Stimulated activated memory B cell treated with anti-CD40 and anti-IgM and Interleukin-4, amounts not matched to agents 10 μg/mL and 1 μg/mL and 100 μg/mL, for 72 hours (primary cell): ENCODE measurements at places on chromosomes 1 and 21.

DNA sequence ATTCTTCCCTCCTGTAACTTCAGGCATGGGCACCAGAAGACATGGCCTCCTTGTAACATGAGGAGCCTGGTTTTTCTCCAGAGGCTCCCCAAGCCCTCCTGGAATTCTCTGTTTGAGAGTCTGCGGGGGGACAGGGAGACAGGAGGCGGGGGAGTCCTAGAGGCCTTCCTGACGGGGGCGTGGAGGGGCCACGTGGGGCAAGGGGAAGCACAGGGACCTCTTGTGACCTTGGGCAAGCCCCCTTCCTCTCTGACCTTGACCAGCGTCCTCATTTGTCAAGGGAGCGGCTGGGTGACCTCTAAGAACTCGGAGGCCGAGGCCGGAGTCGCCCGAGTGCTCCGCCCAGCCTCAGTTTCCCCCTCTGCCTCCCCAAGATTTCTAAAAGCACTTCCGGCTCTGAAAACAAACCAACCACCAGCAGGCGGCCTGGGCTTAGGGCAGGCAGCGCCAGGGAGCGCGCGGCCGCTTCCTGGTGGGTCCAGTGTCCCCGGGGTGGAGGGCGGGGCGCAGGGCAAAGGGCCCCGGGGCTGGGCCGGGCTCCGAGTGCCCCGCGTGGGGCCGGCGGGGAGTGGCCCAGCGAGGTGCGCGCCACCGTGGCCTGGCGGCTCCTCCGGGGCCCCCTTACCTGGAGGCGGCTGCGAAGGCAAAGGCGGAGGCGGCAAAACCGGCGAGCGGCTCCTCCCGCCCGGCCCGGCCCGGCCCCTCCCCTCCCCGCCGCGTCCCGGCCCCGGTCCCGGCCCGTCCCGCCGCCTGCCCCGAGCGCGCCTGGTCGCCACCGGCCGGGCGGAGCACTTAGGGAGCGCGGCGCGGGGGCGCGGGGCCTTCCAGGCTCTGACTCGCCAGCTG is at the start of gene TMCO4:
Gene TMCO4, minus strand, starts transcription at position 687 of the 846 bp plus-strand sequence. CDS start 19,158 bp downstream, outside the sequence.
- H3K27ac ChIP-seq = peak within 1 kb of the TSS; percentile 96
- H3K4me3 ChIP-seq = peak within 1 kb of the TSS; percentile 90
- H3K36me3 ChIP-seq = peaks cover 23% of the 10 kb centered on the region

- no peak overlapping the region for H3K4me3 ChIP-seq
- no peaks in the 10 kb centered on the region for H3K36me3 ChIP-seq
- ATAC-seq = no peak
- H3K27ac ChIP-seq = no peak overlapping the region
Observed at GRCh38 chr1:6930732-6931300, 145.6 kb downstream of the CAMTA1 start.

GRCh38 chr21:45041351-45041805 is 33.0 kb upstream of the ADARB1 start:
- H3K4me3 ChIP-seq = no peak overlapping the region
- ATAC-seq = no peak
- peaks cover 53% of the 10 kb centered on the region for H3K27me3 ChIP-seq

DNA sequence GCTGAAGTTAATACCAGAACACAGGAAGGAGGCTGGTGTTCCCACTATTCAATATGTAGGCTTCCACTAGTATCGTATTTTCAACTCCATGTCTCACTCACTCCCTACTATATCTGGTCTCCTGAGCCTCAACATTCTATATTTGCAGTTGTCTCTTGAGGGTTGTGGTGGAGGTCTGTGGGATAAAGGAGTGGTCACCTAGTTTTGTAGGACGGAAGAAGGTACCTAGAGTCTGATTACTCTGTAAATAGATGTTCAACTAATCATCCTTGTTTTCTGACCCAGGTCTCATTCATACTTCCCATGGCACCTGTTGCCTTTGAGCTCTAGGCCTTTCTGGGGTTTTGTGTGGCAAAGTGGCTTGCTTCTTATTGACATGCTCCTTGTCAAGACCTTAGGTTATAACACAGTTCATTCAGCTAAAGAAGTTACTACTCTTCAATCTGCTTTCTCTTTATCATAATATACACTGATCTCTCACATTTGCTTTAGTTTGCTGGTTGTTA is 18.1 kb downstream of the IFT25 start:
- H3K27ac ChIP-seq = no peak overlapping the region
- no peaks in the 10 kb centered on the region for H3K4me1 ChIP-seq
- ATAC-seq = no peak
- H3K36me3 ChIP-seq = peaks cover 51% of the 10 kb centered on the region

DNA sequence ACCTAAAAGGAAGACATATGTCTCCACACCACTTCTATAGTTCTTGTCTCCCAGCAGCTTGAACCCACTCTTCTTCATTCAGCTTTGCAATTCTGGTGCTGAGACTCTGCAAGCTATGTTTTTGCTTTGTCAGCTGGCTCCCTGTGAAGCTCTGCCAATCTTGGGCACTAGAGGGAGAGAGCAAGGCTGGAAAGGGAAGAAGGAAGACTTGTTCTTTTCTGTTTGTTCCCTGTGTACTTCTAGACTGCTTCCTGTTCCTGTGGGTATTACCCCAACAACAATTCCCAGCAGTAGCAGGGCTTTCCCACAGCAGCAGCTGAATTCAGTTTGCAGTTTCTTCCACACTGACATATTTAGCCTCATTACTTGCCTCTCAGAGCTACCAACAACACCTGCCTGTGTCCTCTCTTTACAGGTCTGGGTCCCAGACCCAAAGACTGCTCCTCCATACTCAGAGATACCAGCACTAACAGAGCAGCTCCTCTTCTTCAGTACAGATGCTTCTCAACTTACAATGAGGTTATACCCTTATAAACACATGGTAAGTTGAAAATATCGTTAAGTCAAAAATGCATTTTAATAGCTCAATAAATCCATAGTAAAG is 275.2 kb upstream of the NEGR1 start:
- no peak overlapping the region for H3K27ac ChIP-seq
- no peak overlapping the region for H3K4me3 ChIP-seq
- H3K4me1 ChIP-seq = no peaks in the 10 kb centered on the region
- no peak for ATAC-seq
- H3K36me3 ChIP-seq = no peaks in the 10 kb centered on the region
- no peaks in the 10 kb centered on the region for H3K27me3 ChIP-seq

DNA sequence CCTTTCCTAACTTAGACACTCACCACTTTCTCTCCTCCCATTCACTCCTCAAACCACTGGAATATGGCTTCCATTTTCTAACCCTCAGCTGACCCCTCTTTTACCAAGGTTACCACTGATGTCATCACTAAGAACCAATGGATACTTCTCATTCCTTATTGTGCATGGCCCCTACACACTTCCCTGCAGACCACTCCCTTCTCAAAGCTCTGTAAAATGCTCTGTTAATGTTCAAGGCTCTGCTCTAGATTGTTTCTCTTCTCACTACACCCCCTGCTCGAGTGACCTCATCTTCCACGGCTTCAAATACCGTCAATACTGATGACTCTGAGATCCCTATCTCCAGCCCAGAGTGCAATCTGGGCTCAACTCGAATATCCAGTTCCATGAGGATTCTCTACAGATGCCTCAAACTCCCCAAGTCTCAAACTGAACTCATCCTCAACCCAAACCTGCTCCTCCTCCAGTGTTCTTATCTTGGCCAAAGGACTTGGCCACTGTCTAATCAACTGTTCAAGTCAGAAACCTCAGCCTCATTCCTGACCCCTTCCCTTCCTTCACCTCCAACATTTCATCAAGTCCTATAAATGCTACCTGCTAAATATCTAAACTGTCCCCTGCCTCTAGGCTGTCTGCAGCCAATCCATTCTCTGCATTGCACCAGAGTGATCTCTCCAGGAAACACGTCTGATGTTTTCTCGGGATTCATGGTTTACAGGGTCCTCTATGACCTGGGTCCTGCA is 41.3 kb upstream of the BMP8B start:
- ATAC-seq = no peak
- H3K36me3 ChIP-seq = peaks cover 2% of the 10 kb centered on the region
- H3K4me3 ChIP-seq = no peak overlapping the region
- peaks cover 12% of the 10 kb centered on the region for H3K27me3 ChIP-seq
- no peak overlapping the region for H3K27ac ChIP-seq
- H3K4me1 ChIP-seq = peaks cover 19% of the 10 kb centered on the region

- ATAC-seq = no peak
- no peaks in the 10 kb centered on the region for H3K4me1 ChIP-seq
- H3K4me3 ChIP-seq = no peak overlapping the region
- no peaks in the 10 kb centered on the region for H3K27me3 ChIP-seq
- no peak overlapping the region for H3K27ac ChIP-seq
Observed at GRCh38 chr1:80448081-80448480, 1352.7 kb upstream of the ADGRL2 start.

GRCh38 chr21:42887326-42887725 is 5.8 kb upstream of the NDUFV3 start:
- H3K4me1 ChIP-seq = peaks cover 2% of the 10 kb centered on the region
- no peak for ATAC-seq
- H3K4me3 ChIP-seq = no peak overlapping the region
- H3K36me3 ChIP-seq = peaks cover 6% of the 10 kb centered on the region
- H3K27ac ChIP-seq = no peak overlapping the region

DNA sequence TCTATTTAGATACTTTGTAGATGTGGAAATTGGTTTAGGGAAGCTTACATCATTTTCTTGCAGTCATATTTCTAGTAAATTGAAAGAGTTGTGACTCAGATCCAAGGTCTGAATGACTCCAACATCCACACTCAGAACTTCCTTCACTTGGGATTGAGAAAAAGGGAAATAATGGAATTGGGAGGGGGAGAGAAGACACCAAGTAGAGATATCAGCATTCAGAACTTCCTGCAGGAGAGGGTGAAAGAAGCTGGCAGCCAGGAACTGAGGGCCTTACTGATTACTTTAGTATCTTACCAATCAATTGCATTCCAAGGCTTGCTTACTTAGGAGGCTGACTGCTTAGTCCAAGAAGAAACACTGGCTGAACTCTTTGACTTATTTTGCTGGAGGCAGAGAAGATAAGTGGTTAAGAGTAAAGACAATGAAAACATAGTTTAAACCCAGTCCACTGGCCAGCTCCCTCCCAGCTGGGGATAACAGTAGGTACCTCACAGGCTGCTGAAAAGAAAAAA is 21.7 kb downstream of the APP start:
- no peak for ATAC-seq
- H3K27me3 ChIP-seq = no peaks in the 10 kb centered on the region
- H3K27ac ChIP-seq = no peak overlapping the region
- H3K36me3 ChIP-seq = peaks cover under 1% of the 10 kb centered on the region
- no peak overlapping the region for H3K4me3 ChIP-seq

DNA sequence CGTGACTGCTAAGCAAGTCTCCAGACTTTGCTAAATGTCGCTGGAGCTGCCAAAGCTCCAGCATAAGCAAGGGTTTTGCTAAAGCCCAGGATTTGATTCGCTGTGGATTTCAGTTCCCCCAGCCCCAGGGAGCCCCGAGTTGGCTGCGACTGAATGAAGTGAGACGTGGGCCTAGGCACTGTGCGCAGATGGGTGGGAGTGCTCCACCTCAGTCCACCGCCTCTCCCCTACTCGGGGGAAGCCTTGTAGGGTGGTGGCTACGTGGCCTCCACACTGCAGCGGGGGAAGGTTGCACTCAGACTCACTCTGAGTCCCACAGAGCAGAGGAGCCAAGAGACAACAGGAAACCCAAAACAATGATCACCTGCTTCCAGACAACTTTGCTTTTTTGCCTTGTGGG is 397.8 kb upstream of the VAMP3 start:
- no peaks in the 10 kb centered on the region for H3K36me3 ChIP-seq
- H3K27ac ChIP-seq = no peak overlapping the region
- ATAC-seq = no peak
- H3K4me1 ChIP-seq = no peaks in the 10 kb centered on the region
- no peak overlapping the region for H3K4me3 ChIP-seq
